Stimulated activated naive CD4-positive, alpha-beta T cell (primary cell): ENCODE measurements at places on chromosomes 16 and 17.

GRCh38 chr16:88977018-88977811 lies at the start of gene CBFA2T3:
Gene CBFA2T3, minus strand, starts transcription at chr16:88977207. Its CDS starts 400 bp downstream, at chr16:88976807.
- DNase-seq, result no peak

- DNase-seq, result no peak
These were observed 19.8 kb upstream of the MAP3K14 start for GRCh38 chr17:45336390-45337182.

DNA sequence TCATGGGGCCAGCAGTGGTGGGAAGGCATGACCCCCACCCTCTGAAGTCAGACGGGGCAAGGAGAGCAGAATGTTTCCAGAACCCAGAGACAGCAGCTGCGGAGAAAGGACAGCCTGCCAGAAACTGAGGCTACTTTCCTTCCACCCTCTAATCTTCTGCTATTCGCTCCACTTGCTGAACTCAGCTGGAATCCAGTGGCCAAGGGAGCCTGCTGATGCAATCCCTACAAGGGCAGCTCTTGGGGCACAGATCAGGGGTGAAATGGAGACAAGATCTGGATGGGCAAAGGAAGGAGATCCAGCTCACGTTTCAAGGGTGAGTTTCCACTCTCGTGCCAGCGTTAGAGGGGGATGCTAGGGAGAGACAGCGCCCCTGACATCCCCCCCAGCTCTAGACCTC lies 479.1 kb downstream of the SLC39A11 start:
- DNase-seq, result no peak

DNA sequence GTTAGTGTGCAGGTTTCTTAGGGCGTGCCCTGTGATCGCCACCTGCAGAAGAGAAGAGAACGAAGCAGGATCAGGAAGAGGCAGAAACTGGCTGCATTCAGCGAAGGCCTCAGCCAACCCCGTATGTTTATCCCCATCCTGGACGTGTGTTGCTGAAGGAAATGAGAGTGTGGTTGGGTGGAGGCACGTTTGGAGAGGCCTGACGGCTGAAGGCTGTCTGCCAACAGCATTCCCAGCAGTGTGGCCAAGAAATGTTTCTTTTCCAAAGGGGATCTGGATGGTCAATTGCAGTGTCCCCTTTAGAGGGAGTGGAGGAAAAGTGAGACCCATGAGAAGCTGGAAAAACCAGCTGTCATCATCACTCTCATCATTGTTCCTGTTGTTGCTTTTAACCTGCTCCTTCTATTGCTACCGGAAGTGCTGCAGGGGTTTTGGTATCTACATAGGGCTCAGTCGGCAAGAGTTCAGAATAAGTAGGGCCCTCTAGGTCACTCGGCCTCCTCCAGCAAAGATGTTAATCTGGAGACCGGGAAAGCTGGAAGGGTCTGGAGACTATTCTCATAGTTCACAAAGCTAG lies 46.5 kb upstream of the SLC47A1 start:
- no peak for DNase-seq

GRCh38 chr16:89417352-89417751 lies 73.0 kb downstream of the ANKRD11 start:
- no peak for DNase-seq

DNA sequence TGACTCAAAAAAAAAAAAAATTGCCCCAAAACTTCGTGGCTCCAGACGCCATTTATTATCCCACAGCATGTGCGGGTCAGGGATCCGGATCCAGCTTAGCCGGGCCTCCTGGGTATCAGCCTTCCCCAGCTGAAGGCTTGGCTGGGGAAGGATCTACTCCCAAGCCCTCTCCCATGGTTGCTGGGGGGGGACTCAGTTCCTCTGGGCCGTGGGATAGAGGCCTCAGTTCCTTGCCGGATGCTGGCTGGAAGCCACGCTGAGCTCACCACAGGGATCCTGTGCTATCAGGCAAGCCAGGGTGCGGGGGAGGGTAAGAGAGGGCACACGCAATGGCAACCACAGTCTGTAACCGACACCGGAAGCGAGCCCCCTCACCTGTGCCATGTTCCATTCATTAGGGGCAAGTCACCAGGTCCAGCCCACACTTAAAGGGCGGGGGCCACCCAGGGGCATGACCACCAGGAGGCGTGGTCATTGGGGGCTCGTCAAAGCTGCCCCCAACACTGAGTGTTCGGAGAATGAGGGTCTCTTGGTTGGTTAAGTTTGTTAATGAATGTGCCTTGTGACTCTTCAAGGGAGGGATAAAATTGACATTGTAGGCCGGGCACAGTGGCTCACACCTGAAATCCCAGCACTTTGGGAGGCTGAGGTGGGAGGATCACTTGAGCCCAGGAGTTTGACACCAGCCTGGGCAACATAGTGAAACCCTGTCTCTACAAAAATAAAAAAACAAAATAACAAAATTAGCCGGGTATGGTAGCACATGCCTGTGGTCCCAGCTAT lies 210.0 kb upstream of the GSE1 start:
- no peak for DNase-seq

- no peak for DNase-seq
These were observed 484.0 kb upstream of the ERCC4 start for GRCh38 chr16:13435873-13436474.

DNA sequence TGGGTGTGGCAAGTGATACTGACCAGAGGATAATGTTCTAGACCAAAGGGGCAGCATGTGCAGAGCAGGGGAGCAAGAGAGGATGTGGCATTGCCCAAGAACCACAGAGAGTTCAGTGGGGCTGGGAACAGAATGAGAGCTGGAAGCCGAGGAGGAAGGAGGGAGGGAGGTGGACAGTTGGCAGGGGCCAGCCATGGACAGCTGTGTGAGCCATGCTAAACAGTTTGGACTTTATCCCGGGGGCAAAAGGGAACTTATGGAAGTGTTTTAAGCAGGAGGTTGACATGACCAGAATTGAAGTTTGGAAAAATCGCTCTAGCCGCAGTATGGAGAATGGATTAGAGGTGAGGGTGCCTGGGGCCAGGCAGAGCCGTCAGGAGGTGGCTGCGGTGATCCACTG lies 29.4 kb upstream of the TMEM132E start:
- no peak for DNase-seq

DNA sequence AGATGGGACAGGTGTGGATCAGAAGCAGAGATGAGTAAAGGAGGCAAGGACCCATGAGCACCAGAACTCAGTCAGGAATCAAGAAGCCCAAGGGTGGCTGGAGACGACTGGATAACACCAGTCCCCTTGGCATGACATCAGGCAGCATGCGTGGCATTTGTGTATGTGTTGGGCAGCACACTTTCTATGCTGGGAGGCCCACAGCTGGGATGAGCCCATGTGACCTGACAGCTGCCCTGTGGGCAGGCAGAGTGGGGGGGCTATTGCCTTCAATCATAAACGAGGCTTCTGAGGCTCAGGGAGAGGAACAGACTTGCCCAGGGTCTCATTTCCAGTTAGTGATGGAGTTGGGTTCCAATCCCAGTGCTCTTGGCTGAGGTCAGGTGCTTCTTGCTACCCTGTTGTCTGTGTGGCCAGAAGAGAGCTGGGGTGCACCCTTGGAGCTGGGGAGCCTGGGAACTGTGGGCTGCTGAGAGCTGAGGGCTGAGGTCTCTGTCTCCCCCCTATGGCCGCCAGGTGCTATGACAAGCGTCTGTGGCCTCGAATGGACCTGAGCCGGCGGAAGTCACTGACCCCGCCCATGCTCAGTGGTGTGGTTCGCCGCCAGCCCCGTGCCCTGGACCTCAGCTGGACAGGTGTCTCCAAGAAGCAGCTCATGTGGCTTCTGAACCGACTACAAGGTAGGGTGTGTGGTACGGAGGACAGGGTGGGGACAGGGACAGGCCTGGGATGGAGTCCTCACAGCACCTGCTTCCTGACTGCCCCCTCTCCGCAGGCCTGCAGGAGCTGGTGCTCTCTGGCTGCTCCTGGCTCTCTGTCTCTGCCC lies 7.1 kb upstream of the ORAI3 start:
- DNase-seq, result peak; percentile 38

- no peak for DNase-seq
These were observed 17.8 kb downstream of the HNF1B start for GRCh38 chr17:37726891-37727675.

- no peak for DNase-seq
These were observed 106.1 kb downstream of the AATF start for GRCh38 chr17:37054894-37055293.

DNA sequence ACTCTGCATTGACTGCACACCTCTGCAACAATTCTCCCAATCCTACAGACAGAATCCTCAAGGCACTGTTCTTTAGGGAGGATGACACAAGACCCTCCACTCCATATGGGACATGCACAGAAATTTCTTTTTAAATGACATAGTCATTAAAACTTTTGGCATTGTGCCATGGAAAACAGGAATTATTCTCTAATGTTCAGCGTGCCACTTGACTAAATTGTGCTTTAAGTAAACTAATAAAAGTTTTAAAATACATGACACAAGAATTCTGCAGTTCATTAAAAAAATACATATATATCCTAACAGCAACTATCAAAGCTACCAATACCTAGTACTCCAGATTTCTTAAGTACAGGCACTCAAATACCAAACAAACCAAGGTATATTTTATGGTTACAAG lies 16.0 kb downstream of the CEP112 start:
- no peak for DNase-seq

GRCh38 chr16:72749091-72749490 lies 298.8 kb downstream of the ZFHX3 start:
- no peak for DNase-seq

DNA sequence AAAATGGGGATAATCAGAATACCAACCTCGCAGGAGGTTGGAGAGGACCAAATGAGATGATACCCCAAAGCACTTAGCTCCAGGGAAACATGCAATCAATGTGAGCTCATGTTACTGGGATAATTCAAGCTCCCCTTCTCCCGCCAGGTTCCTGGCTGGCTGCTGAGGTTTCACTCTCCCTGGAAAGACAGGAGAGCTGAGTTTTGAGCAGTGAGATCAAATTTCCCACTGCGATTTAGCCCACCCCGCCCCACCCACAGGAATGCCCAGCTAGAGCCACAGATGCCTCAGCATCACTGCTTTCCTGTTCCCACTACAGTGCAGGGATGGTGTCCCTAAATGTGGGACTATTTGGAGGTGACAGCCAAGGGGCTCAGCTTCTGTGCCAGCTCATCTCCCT lies 56.7 kb downstream of the ZNF423 start:
- no peak for DNase-seq

GRCh38 chr17:76909971-76910760 lies 42.0 kb downstream of the MGAT5B start:
- peak; percentile 18 for DNase-seq

- DNase-seq, result no peak
These were observed 5.7 kb downstream of the CDC6 start for GRCh38 chr17:40293363-40293762.

GRCh38 chr17:4735876-4736651 lies 3.6 kb upstream of the ZMYND15 start:
- no peak for DNase-seq

DNA sequence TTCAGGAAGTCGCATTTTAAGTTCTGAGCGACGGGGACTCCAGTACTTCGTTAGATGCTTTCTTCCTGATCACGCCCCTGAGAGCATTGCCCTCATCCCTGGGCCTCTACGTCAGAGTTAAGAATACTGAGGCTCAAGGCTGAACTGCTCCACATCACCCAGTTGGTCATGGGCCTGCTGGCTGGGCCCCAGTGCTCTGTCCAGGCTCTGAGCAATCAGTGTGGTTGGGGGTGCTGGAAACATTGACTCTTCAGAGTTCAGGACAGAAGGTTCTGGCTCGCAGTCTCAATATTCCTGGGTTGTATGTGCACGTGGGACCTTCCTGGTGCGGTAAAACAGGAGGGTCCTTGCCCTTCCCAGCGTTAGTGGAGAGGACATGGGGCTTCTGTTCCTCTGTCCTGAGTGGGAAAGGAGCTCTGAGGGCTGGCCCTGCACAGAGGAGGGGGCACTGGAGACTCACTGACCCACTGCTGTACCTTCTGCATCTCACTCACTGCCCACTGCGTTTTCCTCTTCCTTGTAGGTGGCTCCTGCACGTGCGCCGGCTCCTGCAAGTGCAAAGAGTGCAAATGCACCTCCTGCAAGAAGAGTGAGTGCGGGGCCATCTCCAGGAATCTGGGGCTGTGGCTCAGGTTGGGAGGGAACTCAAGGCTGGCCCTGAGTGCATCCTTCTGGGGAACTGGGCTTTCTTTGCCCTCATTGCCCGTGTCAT lies 518 bp downstream of the MT1E start:
- DNase-seq, result no peak

DNA sequence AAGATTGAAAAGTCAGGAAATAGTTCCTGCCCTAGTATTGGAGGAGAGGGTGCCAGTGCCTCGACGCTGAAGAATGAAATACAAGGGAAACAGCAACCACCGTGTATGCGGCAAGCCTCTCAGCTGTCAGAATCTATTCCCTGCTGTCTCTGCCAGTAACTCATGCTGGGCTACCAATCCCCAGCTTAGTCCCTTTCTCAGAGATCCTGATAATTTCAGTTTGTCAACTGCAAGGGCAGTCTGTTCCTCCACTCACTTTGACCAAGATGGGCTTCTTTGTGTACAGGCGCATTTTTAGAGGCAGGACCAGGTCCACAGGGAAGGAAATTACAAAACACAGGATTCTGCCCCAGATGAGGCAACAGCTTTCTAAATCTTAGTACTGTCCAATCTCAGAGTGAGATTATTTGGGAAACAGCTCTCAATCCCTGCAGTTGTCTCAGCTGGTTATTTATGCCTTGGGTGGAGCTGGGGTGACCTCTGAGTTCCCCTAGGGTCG lies 1.3 kb downstream of the NQO1 start:
- no peak for DNase-seq

DNA sequence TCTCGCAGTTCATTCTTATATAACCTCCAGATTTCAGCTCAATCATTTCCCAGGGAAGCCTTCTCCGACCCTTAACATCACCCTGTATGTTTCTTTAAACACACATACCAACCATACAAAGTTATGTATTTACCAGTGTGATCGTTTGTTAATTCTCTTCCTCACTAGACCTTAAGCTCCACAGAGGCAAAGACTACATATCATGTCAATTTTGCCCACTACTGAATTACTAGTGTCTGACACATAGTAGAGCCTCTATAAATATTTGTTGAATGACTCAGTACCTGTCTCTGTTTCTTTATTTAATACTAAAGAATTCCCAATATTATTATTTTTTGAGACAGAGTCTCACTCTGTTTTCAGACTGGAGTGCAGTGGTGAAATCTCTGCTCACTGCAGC lies 137.2 kb downstream of the SHISA9 start:
- no peak for DNase-seq

- no peak for DNase-seq
These were observed 113.8 kb downstream of the SLC39A11 start for GRCh38 chr17:72978593-72979218.
